Lower leg skin (tissue), 4 donors: ENCODE measurements at places on chromosomes 3 and 15.

DNA sequence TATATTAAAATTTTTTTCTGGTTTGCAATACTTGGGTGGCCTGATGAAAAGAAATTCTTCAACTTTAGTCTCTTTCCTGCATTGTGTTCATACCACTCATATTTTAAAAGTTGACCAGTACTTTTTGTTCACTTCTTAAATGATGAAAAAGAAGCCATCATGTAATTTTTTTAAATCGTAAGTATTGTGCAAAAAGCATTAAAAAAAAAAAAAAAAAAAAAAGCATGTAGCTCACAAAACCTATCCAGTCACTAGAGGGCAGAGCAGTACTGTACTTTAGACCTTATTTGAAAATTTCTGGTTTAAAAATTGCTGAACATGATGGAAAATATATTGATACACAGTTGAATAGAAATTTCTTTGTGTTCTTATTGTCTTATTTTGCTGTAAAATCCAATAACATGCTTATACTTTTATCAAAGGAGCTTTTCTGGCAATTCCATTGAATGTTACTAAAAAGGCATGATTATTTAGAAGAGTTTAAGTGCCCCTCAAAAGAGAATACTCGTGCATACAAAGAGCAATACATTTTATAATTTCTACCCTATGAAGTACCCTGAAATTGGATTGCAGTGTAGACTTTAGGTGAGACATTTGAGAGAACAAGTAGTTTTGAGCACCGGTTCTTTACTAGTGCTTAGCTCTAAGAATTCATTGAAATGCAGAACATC, 137.7 kb downstream of the BBX start:
- DNase-seq, result no peak

GRCh38 chr3:105369500-105370371, 3.0 kb downstream of the ALCAM start:
- DNase-seq, result peak; percentile 94

DNA sequence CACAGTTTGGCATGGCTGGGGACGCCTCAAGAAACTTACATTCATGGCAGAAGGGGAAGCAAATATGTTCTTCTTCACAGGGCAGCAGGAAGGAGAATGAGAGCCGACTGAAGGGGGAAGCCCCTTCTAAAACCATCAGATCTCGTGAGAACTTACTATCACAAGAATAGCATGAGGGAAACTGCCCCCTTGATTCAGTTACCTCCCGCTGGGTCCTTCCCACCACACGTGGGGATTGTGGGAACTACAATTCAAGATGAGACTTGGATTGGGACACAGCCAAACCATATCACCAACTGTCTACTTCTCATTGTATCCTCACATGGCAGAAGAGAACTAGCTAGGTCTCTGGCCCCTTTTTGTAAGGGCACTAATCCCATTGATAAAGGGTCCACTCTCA, 30.5 kb downstream of the CCDC32 start:
- peak; percentile 48 for DNase-seq

DNA sequence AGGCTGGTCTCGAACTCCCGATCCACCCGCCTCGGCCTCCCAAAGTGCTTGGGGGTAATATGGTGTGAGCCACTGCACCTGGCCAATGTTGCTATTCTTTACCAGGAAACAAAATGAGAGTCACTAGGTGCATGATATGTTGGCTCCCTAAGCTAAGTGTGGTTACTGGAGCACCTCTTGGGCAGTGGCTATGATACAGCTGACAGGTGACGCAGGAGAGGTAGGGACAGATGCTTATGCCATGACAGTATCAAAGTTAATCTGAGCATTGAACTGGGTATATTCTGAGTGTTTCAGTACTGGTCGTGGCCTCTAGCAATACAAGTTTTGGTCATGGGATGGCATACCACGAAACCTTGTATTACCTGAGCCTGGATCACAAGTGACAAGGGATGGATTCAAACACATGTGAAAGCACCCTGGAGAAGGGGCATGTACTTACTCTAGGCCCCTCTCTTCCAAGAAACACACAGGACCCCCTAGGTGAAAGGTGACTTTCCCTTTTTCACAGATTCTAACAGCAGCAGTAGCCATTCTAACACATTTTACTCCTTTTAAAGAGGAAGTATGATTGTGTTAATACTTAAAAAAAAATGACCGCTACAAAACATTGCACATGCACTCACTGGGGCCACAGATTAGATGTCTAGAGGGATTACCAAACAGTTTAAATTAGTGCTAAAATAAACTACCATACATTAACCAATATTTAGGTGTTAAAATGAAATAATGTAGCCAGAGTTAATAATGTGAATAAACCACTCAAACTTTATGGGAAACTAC, 467.3 kb downstream of the SHQ1 start:
- DNase-seq, result no peak

GRCh38 chr15:68792901-68793766, 27.6 kb downstream of the ANP32A start:
- DNase-seq, result peak; percentile 52

DNA sequence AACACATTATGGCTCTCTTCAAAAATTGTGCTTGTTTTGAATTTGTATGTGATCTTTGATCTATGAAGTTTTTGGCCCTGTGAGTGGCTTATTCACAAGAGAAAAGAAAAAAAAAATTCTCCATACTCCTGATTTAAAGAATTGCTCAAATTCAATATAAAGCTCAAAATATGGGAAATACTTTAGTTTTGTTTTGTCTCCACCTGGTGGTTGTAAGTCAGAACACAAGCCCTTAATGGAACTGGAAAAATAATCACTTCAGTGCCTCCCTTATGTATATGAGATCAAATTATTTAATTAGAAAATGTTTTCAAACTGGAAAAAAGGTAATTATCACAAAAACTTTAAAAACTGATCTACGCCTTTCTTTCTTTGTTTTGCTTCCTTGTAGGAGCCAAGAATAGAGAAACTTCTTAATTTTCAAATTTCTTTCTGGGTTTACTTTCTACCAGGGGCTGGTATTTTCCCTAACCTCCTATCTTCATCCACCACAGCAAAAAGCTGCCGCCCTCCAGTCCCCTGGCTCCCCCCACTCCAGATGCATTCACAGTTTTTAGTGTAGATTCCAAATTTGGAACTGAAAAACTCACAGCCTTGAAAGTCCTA, 50.6 kb downstream of the SERP1 start:
- no peak for DNase-seq
